ENCODE measurements at places on chromosomes 11 and 22.

DNA sequence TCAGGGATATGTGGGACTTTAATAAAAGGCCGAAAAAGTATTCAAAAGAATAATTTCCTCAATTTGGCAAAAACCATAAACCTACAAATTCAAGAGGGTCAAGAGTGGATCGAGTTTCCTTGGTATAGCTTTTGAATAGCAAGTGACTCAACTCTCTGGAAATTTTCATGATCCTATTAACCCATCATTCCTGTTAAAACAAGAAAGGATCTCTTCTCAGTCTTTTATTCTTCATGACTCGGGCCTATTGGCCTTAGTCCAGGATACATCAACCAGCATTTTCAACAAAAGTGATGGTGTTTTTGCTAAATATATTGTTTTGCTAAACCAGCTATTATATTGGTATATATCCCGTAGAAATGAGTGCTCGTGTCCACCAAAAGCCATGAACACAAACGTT lies 110.3 kb downstream of the ATXN10 start:
- no peak for DNase-seq

- DNase-seq = peak; percentile 95
Observed at GRCh38 chr11:74018331-74019005, 9.6 kb upstream of the UCP3 start.

DNA sequence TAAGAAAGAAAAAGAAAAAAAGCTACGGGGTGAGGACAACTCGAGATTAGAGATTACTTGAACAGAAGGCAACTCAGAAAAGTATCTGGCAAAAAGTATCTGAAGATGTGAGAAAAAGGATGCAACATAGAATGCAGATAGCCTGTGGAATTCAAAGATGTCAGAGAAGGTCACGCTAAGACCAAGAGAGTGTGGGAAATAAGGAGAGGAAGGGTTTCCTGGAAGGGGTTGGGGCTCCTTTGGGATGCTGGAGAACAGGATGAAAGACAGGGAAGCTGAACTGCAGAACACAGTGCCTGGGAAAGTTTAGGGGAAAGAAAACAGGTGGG lies 1.2 kb downstream of the GUCY1A2 start:
- DNase-seq = no peak

DNA sequence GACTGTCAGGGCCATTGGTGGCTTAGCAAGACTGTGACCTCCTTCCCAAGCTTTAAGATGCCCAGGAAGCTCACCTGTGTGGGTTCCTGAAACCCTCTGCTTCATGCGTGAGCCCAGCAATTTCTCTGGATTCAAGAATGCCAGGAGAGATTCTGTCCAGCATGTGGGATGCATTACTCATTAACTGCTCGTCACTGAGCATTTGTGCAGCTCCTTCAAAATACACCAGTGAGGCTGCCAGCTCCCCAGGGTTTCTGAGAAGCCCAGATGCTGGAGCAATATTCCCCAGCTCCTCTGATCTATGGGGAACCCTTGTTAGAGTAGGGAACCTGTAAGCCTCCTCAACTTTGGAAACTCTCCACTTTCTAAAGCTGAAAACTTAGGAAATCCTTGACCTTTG lies 126.5 kb downstream of the CHST1 start:
- DNase-seq = no peak

GRCh38 chr11:121489823-121490222 lies 37.1 kb upstream of the SORL1-AS1 start:
- DNase-seq = no peak

GRCh38 chr11:22711880-22712279 lies 45.5 kb downstream of the GAS2 start:
- peak; percentile 36 for DNase-seq

DNA sequence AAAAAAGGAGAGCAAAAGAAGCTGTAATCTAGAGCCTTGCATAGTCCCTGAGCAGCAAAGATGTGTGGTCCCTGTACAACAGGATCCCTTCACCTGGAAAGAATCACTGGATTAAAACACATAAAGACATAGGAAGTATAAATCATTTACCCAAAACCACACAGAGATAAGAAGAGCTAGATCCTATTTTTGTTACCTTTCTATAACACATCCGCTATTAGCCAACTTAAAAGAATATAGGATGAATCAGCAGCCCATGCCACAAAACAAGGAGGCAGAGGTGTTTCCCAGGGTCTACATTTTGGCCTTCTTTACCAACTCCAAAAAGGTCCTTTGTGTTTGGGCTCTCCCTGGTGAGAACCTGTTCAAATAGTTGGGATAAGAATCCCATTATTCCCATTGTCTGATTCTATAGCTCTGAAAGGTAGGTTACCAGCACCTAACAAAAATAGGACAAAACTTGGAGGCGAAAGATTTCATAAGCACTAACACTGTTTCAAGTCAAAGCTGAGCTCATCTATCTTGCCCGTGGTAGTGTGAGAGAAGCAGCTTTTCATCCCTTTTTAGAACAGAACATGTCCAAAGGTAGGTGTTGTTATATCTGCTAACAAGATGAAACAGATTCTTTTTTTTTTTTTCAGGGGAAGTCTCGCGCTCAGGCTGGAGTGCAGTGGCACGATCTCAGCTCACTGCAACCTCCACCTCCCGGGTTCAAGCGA lies 26.8 kb downstream of the PAK1 start:
- no peak for DNase-seq

GRCh38 chr11:31259797-31260196 lies 109.7 kb downstream of the DCDC1 start:
- no peak for DNase-seq

DNA sequence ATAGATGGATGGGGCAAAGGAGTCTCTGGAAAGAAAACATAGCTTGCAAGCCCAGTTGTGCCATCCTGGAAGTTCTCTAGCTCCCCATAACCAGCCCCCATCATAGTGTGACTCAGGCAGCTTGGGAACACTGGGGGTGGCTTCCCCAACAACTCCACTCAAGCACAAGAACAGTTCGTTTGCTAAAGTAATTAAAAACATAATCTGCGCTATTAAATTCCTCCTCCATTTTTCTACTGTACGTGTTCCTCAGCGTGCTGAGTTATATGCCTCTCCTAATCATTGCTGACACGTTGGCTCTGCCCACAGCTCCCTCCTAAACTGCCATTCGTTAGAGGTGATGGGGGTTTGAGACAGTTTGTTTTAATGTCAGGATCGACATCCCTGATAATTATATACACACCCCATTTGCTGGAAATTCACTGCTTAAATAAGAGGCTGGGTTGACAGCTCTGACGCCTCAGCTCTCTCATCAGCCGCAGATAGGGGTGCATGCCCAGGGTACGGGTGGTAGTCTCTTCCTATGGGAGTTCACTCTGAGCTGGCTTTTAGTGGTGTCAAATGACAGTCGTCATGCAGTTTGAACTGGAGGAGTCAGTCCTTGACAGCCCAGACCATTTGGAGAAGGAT lies 59.5 kb upstream of the SEZ6L start:
- DNase-seq = no peak

DNA sequence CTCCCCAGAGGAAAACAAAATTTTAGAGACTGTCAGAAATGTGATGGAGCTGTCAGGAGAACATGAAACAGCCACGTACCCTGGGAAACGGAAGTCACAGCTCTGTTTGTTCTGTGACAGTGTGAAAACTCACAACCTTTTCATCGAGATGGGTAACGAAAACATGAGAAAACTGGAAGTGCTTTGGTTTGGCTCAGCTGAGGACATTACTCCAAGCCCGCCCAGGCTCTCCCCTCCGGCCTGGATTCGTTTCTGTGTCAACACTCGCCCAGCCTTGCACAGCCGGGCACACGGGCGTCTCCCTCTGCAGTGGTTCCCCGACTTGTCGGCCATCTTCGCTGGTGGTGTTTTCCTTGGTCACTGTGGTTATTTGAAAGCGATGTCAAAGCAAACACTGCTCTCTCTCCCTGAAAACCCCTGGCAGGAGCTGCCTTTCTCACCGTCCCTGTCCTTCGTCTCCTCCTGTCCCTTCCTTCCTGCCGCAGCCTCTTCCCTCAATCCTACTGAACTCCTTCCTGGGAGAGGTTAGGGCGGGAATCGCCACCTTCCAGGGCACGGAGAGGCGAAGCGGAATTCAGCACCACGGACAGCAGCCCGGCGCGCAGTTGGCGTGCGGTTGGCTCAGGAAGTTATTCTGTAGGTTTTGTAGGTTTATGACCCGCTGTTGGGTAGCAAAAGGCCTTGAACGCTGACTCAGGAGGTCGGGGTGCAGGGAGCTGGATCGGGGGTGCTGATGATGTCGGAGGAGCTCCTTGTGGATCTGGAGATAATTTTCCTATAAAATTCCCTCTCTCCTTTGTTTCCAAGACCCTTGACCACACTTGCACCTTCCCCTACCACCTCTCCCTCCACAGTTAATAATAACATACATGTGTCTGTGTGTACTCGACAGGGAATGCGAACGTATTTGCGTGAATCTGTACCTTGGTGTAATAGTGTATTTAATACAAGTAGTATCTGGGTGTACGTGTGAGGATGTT lies 13.1 kb upstream of the RPS19BP1 start:
- no peak for DNase-seq

- DNase-seq = no peak
Observed at GRCh38 chr11:59671471-59671870, 2.6 kb upstream of the PATL1 start.

- peak; percentile 24 for DNase-seq
Observed at GRCh38 chr11:64559351-64560138, 31.5 kb upstream of the SLC22A12 start.

GRCh38 chr11:119607726-119608125 lies 121.3 kb downstream of the NECTIN1 start:
- DNase-seq = no peak

- no peak for DNase-seq
Observed at GRCh38 chr11:124301548-124301947, 12.2 kb downstream of the OR8D1 start.

- DNase-seq = no peak
Observed at GRCh38 chr11:119734788-119735187, 5.8 kb upstream of the NECTIN1 start.

- DNase-seq = no peak
Observed at GRCh38 chr11:4580124-4580523, 1.4 kb upstream of the OR52I2 start.

DNA sequence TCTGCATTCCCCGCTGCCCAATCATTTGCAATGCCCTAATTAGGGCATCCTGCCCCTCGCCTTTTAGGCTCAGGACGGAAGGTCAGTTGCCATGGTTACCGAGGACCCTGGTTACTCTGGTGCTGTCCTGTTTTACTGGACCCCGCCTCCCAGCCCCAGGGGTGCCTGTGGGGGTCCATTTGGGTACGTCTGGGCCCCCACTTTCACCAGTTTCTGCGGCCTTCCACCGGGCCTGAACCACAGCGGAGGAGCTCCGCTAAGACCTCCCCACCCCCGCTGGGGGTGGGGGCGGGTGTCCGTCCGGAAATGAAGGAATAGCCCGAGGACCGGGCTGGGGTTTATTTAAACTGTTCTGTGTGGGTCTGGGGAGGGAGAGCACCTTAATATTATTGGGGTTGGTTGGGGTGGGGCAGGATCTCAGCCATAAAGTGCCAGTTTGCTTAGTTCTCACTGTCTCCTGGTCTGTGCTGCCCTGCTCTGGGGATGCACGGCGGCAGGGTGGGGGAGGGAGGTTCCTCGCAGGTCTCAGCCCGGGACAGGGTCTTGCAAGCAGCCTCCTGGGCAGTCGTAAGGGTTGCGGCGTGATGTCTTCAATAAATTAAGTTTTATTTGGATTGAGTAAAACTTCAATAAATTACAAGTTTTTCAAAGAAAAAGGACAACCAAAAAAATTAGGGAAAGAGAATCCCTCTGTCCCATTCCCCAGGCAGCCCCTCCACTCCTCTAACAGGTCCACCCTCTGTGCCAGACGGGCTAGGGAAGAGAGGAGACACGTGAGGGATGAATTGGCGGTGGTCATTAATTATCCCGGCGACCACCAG lies 5.3 kb downstream of the PHOX2A start:
- DNase-seq = no peak

- DNase-seq = no peak
Observed at GRCh38 chr11:102306048-102306597, 11.2 kb upstream of the BIRC3 start.

DNA sequence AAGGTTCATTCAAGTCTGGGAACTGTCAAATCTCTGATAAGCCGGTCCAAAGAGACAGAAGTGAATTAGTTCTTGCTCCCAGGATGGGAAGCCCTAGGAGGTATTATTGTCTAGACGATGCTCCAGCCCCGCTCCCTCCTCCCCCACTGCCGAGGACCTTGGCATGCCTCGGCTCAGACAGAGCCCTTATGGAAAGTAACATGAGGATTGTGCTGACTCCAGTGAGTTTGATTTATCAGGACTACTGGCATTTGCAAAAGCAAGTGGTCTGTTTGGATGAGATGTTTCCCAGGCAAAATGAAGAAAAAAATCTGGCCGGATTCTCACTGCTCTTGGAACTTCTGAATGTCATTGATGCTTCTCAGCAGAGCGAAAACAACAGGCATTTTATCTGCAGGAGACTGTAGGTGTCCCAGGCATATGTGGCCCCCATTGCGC lies 341.0 kb downstream of the ETS1 start:
- DNase-seq = peak; percentile 54

DNA sequence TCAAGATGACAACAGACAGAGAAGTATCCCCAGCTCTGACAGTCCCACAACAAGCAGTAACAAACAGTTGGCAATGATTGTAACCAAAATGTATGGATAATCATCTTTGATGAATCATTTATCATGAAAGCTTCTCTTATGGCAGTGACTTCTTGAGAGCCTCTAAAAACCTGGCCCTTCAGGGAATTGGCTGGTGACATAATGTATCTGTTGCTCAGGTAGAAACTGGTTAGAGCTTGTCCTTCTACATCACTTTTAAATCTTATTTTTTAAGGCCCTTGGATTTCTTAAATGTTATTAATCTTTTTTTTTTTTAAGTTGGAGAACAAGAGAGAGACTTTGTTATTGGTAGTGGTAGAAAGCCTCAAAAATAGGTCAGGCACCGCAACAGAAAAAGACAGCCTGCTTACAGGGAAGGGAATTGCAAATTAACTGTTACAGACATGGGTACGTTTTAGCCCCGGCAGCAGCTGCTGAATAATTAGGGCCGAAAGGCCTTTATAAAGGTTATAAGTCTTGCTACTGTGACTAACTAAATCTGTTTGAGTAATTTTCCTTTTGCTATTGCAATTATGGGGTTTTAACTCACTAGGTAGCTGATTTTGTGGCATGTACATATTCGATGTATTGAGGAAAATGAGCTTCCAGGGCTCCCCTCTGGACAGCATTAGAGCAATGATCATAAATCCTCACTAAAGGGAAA lies 207.7 kb upstream of the LRRC4C start:
- DNase-seq = no peak

DNA sequence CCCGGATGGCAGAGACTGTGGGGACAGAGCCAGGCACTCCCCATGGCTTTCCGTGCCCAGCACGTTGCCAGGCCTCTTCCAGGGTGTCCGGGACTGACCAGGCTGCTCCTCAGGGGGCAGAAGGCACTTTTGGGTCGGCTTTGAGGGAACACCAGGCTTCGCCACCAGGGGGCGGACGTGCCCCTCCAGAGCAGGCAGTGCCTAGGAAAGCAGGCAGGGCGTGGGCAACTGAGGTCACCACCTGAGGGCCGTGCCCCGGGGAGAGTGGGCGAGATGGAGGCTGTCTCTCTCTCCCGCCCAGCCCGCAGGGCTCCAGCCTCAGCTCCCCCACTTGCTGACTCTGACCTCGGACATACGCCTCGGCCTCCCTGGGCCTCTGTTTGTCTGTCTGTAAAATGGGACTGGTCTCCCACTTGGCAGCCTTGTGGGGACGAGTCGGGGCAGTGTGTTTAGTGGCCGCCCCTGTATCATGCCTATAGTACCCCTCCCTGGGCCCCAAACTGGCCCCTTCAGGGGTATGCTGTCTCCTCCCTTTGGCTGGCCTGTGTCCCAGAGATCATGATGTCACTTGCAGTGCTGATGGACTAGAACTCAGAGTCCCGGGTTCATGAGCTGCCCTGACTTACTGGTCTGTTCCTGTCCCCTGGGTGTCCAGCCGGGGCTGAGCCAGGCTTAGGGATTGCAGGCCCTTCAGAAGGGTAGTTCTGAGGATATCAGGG lies 4.4 kb upstream of the PRR5 start:
- DNase-seq = peak; percentile 89

Data from Right ventricle myocardium superior (tissue), 1 donor.